SHP77 (cell line): ENCODE measurements at places on chromosomes 4 and X.
A peak's percentile ranks its signal among the peaks of the same experiment; 100 is the strongest.

DNA sequence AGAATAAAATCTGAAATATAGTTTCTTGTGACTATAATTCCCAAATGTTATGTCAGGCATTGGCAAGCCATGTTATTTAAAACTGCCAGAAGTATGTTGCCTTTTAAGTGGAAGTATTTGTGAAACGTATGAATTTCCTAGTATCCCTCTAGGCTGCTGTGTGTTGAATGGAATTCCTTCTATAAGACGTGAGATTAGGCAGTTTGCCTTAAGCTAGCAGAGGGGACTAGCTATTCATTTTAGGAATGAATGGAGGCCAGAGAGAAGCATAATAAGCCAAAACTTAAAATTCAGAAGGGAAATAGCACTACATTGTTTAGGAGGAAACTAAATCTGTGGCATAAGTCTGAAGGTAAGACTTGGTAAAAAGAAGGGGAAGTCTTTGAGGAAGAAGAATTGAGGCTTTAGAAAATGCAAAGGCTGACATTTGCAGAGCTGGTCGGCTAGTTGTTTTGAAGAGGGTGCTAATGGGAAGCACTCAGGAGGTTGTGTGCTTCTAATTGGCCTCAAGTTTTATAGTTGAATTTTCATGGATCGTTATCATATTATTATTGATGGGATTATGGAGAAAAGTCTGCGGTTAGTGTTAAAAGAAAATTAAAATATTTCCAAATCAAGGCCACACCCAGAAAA is 57.1 kb downstream of the TMEM131L start:
- DNase-seq, result no peak

- no peak for DNase-seq
Measured at GRCh38 chr4:82680834-82681233, 117.8 kb downstream of the SCD5 start.

- no peak for DNase-seq
Measured at GRCh38 chrX:21632027-21632426, 26.1 kb downstream of the KLHL34 start.

- no peak for DNase-seq
Measured at GRCh38 chr4:89658701-89659024, 178.3 kb downstream of the SNCA start.

DNA sequence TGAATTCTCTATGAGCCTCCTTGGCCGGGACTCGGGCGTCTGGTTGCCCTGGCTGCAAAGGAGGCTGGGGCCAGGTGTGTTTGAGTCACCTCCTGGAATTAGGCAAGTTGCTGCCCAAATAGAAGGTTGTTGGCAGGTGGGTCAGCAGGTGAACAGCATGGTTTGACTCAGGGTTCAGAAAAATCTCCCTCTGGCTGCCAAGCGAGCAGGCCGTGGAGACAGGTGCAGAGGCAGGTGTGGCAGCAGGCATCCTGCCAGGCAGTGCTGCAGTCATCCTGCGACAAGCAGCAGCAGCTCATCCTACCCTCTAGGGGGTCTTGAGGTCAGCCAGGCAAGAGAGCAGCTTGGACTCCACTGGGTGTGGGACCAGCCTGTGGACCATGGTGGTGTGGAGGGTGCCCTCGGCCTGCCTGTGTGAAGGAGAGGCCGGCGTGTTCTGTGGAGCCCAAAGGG is 8.2 kb downstream of the MSANTD1 start:
- peak; percentile 23 for DNase-seq
